ENCODE measurements at places on chromosomes 11 and 22.

GRCh38 chr11:63274776-63275175 is 31.4 kb upstream of the SLC22A25 start:
- no peak for DNase-seq

GRCh38 chr11:62719302-62719978 is 7.8 kb downstream of the HNRNPUL2 start:
- no peak for DNase-seq

DNA sequence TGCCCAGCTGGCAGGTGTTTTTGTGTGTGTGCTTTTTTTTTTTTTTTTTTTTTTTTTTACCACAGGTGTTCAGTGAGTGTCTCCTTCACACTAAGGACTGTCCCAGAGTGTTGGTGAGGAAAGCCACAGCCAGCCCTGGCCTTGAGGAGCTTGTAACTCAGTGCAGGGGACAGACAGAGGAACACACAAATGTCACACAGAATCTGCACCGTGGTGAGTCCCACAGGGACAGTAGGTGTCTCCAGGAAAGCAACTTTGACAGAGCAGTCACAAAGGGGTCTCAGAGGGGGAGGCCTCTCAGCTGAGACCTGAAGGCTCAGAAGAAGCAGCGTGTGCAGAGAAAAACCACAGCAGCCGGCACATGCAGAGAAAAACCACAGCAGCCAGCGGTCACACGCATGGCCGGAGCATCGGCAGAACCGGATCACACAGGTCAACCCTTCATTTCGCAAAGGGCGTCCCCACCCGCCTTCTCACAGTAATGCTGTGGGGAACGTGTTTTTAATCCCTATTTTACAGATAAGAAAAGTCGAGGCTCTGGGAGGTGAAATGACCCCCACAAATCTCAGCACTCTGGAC is 101.7 kb upstream of the PRR5 start:
- no peak for DNase-seq

DNA sequence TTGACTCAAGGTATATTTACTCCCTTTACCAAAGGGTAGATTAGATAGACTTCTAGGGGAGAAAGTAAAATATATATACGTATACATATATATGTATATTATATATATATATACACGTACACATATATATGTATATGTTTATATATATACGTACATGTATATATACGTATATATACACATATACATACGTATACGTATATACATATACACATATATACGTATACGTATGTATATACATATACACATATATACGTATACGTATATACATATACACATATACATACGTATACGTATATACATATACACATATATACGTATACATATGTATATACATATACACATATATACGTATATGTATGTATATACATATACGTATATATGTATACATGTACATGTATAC is 430.5 kb upstream of the ANO3 start:
- no peak for DNase-seq

DNA sequence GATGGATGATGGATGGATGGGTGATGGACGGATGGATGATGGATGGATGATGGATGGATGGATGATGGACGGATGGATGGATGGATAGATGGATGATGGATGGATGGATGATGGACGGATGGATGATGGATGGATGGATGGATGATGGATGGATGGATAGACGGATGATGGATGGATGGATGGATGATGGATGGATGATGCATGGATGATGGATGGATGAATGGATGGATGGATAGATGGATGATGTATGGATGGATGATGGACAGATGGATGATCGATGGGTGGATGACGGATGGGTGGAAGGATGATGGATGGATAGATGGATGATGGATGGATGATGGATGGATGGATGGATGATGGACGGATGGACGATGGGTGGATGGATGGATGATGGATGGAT is 21.1 kb downstream of the KCTD17 start:
- DNase-seq, result no peak
